Placental epithelial cell (primary cell): ENCODE measurements at places on chromosomes 1 and 21. TPM values are rescaled to one million over a fixed set of nuclear protein-coding genes. Genes with fewer than 3 reads are reported as not detected.

Gene KRTAP19-5
- total RNA-seq, result not detected in 2 replicates

Gene RGL1
- total RNA-seq, result 1.2 and 4.3 TPM in 2 replicates

Gene GBP6
- 0.11 TPM in 1 of 2 replicates, not detected in the other for total RNA-seq

Gene CFHR2
- not detected in 2 replicates for total RNA-seq

Gene C21orf91
- total RNA-seq, result 14.7 and 18.5 TPM in 2 replicates

Gene MRPS14
- 16.9 and 21.4 TPM in 2 replicates for total RNA-seq

Gene LCE1D
- not detected in 2 replicates for total RNA-seq

Gene FBXO28
- 26.7 and 35.6 TPM in 2 replicates for total RNA-seq

Gene ITPKB
- total RNA-seq, result 10.4 and 18.8 TPM in 2 replicates

Gene AADACL4
- total RNA-seq, result under 0.01 TPM in 1 of 2 replicates, not detected in the other

Gene LRRC8C
- 0.11 and 0.39 TPM in 2 replicates for total RNA-seq

Gene GSTM1
- not detected in 2 replicates for total RNA-seq

Gene ATP6V1G3
- not detected in 2 replicates for total RNA-seq
